ENCODE measurements at places on chromosomes 3 and 15.
A peak's percentile ranks its signal among the peaks of the same experiment; 100 is the strongest.

DNA sequence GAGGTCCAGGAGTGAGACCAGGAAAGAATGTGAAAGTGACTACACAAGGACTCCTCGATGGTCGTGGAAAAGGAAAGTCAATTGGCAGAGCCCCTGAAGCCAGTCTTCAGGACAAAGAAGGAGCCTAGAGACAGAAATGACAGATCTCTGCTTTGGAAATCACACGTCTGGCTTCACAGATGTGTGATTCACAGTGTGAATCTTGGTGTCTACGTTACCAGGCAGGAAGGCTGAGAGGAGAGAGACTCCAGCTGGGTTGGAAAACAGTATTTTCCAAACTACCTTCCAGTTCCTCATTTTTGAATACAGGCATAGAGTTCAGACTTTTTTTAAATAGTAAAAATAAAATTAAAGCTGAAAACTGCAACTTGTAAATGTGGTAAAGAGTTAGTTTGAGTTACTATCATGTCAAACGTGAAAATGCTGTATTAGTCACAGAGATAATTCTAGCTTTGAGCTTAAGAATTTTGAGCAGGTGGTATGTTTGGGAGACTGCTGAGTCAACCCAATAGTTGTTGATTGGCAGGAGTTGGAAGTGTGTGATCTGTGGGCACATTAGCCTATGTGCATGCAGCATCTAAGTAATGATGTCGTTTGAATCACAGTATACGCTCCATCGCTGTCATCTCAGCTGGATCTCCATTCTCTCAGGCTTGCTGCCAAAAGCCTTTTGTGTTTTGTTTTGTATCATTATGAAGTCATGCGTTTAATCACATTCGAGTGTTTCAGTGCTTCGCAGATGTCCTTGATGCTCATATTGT is 6.0 kb downstream of the CCR2 start:
- no peak for DNase-seq

- no peak for DNase-seq
These were observed 565.8 kb downstream of the IGSF11 start for GRCh38 chr3:118468801-118469200.

- peak; percentile 25 for DNase-seq
These were observed 1.1 kb downstream of the KCNH8 start for GRCh38 chr3:19149368-19149767.

GRCh38 chr3:160150066-160150465 is 75.2 kb upstream of the C3orf80 start:
- DNase-seq = no peak

DNA sequence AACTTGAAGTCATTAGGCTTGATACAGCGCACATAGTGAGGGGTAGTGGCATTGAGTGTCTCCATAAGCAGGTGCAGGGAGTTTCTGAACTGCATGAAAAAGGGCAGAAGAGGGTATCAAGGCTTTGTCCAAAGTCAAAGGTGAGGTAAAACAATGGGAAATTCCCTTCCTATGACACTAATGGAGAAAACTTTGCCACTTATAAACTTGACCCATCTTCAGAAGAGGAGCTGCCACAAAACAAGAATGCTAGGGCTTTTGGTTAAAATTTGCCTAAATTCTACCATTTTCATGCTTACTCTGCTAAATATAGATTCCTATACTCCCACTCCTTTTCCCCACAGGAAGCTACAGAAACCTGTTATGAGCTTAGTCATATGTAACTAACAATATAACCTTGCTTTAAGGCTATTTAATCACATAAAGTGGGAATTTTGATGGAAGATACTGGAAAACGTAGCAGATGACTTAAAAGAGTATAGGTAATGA is 87.5 kb upstream of the MYO5C start:
- DNase-seq = no peak

DNA sequence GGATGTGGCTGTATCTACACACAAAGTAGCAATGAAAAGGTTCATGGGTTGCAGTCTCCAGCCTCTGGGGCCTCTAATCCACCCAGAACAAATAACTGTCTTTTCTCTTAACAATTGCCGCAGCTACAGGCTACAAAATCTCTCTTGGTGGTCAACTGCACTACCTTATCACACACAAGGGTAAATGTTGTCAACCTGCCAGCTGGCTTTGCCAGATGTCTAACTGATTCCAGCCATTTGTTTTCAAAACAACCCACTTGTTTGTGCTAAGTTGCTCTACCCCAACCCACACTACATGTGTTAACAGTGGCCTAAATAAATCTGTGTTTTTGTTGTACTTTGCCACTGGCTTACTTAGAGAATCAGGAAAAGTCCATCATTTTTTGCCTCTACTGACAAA is 447.3 kb downstream of the TAFA4 start:
- no peak for DNase-seq

All from brain microvascular endothelial cell (primary cell).